A549 treated with DMSO at 1 μM for 4 hours (cell line): ENCODE measurements at places on chromosomes 12 and 14. TPM values are rescaled to one million over a fixed set of nuclear protein-coding genes. Genes with fewer than 3 reads are reported as not detected.

The GALNT16 gene
- 2.5 to 4.2 TPM (median 3.6 TPM) in 5 replicates for total RNA-seq

The SVOP gene
- not detected in 5 replicates for total RNA-seq

The LRRC10 gene
- total RNA-seq = not detected in 5 replicates

The OTOGL gene
- total RNA-seq = 0.01 to 0.04 TPM in 2 of 5 replicates, not detected in the others

The KCNK13 gene
- total RNA-seq = 0.09 to 0.14 TPM (median 0.14 TPM) in 3 of 5 replicates, not detected in the others

The TMPRSS12 gene
- total RNA-seq = not detected in 5 replicates

The FAM186B gene
- 0.08 to 0.16 TPM (median 0.12 TPM) in 5 replicates for total RNA-seq

The POTEM gene
- not detected in 5 replicates for total RNA-seq

The AJUBA gene
- total RNA-seq = 36.4 to 45.2 TPM (median 40.3 TPM) in 5 replicates

The MYO1H gene
- total RNA-seq = not detected in 5 replicates

The CPNE6 gene
- not detected in 5 replicates for total RNA-seq

The MIPOL1 gene
- total RNA-seq = 1.9 to 3.5 TPM (median 3.3 TPM) in 5 replicates

The ALKBH1 gene
- 13.6 to 17.8 TPM (median 17.2 TPM) in 5 replicates for total RNA-seq

The KRT3 gene
- 0.05 to 0.07 TPM (median 0.05 TPM) in 3 of 5 replicates, not detected in the others for total RNA-seq

The IGFBP6 gene
- total RNA-seq = 169 to 240 TPM (median 226 TPM) in 5 replicates

The DUSP16 gene
- 11.2 to 14.8 TPM (median 13.3 TPM) in 5 replicates for total RNA-seq

The PAPLN gene
- 6.5 to 10.9 TPM (median 9.9 TPM) in 5 replicates for total RNA-seq

The HOXC9 gene
- total RNA-seq = 7.6 to 12.5 TPM (median 11.6 TPM) in 5 replicates

The CLEC2D gene
- 0.37 to 0.81 TPM (median 0.63 TPM) in 5 replicates for total RNA-seq

The LRP1-AS gene
- total RNA-seq = not detected in 5 replicates
